Stimulated activated naive CD4-positive, alpha-beta T cell (primary cell): ENCODE measurements at places on chromosomes 16 and 17.

DNA sequence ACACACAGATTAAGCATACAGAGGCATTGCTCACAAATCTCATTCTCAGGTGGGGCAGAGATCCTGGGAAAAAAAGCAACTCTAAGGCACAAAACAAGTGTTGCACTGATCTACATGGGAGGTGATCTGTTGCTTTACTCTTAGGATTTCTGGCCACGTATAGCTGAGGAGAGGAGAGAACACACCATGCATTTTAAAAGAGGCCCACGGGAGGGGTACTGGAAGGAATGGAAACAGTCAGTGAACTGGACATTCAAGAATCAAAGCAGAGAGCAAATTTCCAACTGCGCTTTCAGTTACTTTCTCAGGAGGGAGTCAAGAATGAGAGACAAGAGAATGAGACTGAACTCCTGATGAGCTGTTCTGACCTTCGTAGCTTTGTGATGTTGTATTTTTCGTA is 1105.9 kb downstream of the CDH8 start:
- no peak for DNase-seq

DNA sequence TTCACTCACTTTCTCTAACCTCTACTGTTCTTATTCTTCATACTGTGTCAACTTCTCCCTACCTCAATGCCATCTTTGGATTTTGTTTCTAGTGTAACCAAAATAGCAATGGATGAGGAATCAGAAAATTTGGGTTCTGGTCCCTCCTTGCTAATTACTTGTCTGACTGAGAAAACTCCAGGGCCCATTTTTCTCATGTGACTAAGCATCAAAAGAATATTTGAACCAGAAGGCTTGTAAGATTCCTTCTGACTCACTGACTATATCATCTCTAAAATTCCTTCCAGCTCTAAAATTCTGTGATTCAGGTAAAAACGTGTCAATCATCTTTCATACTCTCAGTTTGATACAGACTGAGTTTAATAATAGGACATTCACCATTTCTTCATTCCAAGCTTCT is 57.9 kb downstream of the BRIP1 start:
- no peak for DNase-seq

DNA sequence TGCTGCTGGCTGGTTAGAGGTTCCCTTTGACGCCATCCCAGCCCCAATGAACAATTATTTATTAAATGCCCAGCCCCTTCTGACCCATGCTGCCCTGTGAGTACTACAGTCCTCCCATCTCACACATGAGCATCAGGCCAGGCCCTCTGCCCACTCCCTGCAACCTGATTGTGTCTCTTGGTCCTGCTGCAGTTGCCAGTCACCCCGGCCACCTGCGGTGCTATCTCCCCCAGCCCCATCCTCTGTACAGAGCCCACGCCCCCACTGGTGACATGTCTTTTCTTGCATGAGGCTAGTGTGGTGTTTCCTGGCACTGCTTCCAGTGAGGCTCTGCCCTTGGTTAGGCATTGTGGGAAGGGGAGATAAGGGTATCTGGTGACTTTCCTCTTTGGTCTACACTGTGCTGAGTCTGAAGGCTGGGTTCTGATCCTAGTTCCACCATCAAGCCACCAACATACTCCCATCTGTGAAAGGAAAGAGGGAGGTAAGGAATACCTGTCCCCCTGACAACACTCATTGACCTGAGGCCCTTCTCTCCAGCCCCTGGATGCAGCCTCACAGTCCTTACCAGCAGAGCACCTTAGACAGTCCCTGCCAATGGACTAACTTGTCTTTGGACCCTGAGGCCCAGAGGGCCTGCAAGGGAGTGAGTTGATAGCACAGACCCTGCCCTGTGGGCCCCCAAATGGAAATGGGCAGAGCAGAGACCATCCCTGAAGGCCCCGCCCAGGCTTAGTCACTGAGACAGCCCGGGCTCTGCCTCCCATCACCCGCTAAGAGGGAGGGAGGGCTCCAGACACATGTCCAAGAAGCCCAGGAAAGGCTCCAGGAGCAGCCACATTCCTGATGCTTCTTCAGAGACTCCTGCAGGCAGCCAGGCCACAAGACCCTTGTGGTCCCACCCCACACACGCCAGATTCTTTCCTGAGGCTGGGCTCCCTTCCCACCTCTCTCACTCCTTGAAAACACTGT is 11.3 kb downstream of the CX3CL1 start:
- DNase-seq: no peak

GRCh38 chr17:13594310-13594709 is 7.4 kb downstream of the HS3ST3A1 start:
- no peak for DNase-seq

DNA sequence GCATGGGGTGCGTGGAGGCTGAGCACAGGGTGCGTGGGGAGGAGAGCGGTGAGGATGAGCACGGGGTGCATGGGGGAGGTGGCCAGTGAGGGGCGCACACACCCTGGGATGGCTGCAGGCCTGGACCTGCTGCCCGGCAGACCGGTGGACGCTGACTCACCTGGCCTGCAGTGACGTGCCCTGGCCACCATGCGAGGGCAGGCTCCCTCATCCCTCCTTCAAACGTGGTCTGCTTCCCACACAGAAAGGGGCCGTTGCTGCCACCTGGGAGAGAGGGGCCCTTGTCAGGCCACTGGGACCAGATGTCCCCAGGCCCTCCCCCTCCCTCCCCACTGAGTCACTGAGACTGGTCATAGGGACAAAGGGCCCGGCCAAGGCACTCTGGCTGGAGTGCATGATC is 20.1 kb upstream of the APRT start:
- no peak for DNase-seq

DNA sequence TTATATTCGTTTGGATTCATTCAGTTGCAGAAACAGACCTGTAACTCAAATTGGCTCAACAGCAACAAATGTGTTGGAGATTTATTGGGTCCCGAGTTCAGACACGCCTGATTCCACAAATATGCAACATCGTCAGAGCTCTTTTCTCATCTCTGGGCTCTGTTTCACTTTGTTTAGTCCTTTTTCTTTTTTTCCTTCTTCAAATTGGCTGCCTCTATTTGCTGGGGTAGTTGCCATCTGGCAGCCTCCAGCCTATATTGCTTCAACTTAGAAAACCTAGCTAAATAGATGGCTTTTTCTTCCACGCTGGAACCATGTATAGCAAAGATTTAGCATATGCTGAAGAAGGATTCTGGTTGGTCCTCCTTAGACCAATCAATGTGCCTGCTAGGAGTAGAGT is 398.5 kb downstream of the RBFOX1 start:
- DNase-seq: no peak

DNA sequence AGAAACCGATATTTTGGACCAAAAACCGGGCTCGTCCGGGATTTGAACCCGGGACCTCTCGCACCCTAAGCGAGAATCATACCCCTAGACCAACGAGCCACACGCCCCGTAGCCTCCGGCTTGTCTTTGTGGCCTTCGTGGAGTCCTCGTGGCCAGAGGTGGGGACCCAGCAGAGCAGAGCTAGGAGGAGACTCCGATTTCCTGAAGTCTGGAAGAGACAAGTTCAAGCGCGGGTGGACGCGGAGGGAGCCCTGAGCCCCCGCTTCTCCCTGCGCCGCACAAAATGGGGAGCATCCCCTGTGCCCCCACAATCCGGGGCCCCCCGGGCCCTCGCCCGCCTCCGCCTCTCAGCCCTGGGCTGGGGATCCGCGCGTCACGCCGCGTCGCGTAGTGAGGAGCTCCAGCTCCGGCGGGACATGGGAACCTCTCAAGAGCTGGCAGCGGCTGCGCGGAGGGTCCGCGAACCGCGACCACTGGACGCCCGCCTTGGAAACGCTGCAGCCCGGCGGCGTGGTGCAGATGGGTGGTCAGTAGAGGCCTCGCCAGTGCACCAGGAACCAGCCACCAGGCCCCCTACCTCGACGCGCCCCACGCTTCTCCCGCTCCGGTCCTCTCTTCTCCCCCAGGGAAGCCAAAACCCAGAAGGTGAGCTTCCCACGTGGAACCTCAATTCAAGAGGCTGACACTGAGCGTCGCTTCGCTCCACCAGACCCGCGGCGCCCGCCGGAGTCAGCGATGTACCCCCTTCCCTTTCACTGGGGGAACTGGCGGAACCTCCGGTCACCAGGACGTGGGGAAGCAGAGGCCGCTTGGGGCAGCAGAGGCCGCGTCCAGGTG is 5.2 kb upstream of the OR1F1 start:
- peak; percentile 61 for DNase-seq

DNA sequence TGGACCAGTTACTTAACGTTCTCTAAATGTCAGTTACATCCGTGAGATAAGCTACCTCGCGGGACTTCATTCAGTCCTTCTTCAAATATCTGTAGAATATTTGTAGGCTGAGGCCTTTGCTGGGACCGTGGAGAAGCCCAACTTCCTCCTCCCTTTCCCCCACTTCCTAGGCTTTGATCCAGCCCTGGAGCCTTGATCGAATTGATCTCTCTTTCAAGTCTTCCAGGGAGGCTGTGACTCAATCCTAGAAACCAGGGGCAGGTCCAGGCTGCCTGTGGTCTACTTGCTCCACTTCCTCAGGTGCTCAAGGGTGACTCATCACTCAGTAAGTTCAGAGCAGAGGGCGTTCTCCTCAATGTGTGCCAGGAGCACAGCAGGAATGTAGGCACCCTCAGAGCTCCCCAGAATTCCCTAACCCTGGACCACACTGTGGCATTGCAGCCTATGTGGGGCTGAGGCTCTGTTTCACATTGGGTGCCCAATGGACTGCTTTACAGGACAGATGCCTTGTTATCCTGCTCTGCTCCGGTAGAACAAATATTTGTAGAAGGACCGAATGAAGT is 11.2 kb upstream of the CEP20 start:
- no peak for DNase-seq

- DNase-seq: peak; percentile 73
These were observed 22.4 kb downstream of the SLC35G3 start for GRCh38 chr17:35171834-35172233.

GRCh38 chr16:81755915-81756614 is 23.0 kb upstream of the PLCG2 start:
- no peak for DNase-seq

- peak; percentile 49 for DNase-seq
These were observed 16.5 kb downstream of the MRPS23 start for GRCh38 chr17:57833179-57833939.

DNA sequence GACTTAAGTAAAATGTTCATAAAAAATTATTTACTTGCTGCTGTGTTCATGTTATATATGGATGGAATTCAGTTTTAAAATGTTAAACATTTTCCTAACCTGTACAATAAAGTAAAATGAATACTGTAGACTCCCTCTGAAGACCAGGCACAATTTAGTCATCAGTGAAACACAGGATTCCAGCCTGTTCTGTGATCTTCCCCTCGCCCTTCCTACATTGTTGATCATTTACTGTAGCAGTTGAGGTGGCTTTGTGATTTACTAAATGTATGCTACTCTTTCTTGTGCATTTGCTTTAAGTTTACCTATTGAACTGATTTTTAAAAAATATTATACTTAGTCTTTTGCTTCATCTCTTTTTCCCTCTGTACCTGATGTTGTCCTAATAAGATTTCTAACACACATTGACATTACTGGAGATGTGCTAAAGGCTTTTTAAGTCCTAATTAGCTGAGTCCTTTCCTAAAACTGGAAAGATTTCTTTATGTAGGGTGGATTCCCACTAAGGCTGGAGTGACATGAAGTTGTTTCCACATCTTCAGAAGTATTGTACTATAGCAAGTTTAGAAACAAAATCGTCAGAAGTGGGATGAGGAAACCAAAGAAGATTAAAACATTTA is 38.1 kb downstream of the PHKB start:
- DNase-seq: no peak

GRCh38 chr17:49964769-49965523 is 4.0 kb upstream of the DLX4 start:
- DNase-seq: peak; percentile 9

DNA sequence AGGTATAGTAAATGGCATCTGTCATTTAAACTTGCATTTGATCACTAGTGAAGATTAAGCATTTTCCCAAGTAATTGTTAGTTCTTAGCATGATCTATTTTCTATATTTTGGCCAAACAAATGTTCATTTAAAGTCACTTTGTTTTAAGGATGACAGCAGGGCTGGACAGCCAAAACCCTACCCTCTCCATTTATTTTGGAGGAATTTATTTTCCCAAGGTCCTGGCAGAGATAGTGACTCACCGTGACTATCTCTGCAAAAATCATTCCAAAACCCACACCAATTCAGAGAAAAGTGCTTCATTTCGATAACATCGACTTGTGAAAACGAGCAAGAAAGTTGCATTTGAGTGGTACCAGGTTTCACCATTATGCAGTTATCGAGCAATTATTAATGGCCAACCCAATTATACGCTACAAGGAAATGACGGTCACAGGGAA is 665 bp upstream of the AKAP1 start:
- no peak for DNase-seq

DNA sequence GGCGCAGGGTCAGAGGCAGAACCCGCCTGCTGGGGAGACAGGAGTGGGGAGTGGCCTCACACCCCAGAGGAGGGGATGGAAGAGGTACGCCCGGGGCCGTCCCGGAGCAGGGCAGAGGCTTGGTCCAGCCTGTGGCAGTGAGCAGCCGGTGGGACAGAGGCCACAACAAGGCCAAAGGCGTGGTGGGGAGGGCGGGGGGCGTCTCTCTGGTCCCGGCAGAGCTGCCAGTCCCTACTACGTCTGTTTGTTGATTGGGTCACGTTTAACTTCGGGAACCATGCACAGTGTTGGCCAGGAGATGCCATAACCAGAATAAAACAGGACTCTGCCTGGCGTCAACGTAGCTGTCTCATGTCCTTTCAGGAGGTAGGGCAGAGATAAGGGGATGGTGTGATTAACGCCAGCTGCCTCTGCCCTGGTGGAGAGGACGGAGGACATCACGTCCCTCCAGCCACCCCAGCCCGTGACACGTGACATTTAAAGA is 192.8 kb downstream of the BANP start:
- DNase-seq: no peak

DNA sequence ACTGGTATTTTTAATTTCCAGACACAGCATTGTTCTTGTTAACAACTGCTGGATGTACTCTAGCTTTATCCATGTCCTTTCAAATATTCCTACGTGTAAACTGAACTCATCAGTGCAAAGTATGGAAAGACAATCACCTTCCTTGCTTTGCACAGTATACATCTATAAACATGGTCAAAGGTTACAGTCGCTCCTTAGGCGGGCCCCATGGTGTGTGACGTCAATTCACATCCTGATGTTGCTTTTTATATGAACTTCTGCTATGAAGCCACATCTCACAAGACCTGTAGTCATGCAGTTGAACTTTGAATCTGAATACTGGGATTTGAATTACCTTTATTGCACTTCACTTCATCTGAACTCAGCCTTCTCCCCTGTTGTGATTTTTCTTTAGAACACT is 447.6 kb upstream of the PSMD7 start:
- no peak for DNase-seq

- no peak for DNase-seq
These were observed 27.2 kb downstream of the PKD1L3 start for GRCh38 chr16:71973001-71973400.

GRCh38 chr17:4591529-4591928 is 7.2 kb downstream of the SMTNL2 start:
- no peak for DNase-seq

GRCh38 chr16:64808474-64808873 is 313.4 kb downstream of the CDH11 start:
- no peak for DNase-seq

- DNase-seq: no peak
These were observed 64.7 kb downstream of the ABCC12 start for GRCh38 chr16:48091117-48091516.

- no peak for DNase-seq
These were observed 452.5 kb upstream of the CCL2 start for GRCh38 chr17:33802349-33803198.
